ENCODE measurements at places on chromosomes 6 and 20. TPM values are rescaled to one million over a fixed set of nuclear protein-coding genes. Genes with fewer than 3 reads are reported as not detected.

- peak; percentile 7 for DNase-seq
Measured at GRCh38 chr20:64244870-64245603, 10.5 kb upstream of the PCMTD2 start.

CLPSL1 gene
- total RNA-seq: not detected

GRCh38 chr20:13008761-13009681, at the start of gene SPTLC3:
SPTLC3 (plus strand) TSS chr20:13008972; CDS start chr20:13009268, 296 bp downstream.
- no peak for DNase-seq

FILIP1 gene
- not detected for total RNA-seq

DNA sequence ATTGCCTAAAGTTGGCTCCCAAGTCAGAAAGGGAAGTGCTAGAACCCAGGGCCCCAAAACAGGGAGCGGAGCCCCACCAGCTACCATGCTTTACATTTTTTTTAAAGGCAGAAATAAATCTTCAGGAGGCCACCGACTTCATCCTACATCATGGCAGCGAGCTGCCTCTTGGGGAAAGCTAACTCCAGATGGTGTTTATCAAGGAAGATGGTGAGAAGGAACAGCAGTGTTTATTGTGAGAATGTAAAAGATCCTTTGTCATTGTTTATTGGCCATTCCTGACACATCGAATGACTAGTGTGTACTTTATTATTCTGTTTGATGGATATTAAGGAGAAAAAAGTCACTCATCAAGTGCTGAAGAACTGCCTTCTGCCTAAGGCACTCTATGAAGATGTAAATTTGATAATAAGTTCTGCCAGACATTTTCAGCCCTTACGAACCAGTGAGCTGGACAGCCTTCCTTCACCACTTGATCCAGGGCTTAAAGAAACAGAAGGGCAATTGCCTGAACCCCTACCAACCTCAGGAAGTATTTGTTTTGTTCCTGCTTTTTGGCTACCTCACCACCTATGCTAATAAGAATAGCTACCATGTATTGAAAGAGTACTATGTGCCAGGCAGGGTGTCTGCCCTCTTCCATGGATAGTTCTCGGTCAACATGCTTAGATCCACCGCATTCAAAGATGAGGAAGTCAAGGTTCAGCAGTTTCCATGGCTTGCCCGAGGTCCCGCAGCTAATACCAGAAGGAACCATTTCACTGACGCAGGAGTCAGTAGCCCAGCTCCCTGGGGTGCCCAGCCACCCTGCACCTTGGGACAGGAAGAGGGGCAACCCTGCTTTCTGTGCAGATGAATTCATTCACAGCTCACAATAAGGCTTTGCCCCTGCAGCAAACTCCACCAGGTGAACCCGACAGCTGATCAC, 194.7 kb upstream of the RREB1 start:
- DNase-seq: no peak

GRCh38 chr6:126541806-126542491, 202.0 kb downstream of the CENPW start:
- no peak for DNase-seq

AK9 gene
- 2.8 TPM for total RNA-seq

- DNase-seq: no peak
Measured at GRCh38 chr20:41234546-41234945, 83.0 kb downstream of the ZHX3 start.

MCM3 gene
- total RNA-seq: 244 TPM

BFSP1 gene
- 0.36 TPM for total RNA-seq

- DNase-seq: no peak
Measured at GRCh38 chr20:30811885-30812671, 445.4 kb upstream of the DEFB115 start.

GRCh38 chr20:63942250-63942951, 13.8 kb downstream of the UCKL1 start:
- peak; percentile 63 for DNase-seq

- no peak for DNase-seq
Measured at GRCh38 chr6:26575494-26575939, 21.2 kb upstream of the ABT1 start.

DNA sequence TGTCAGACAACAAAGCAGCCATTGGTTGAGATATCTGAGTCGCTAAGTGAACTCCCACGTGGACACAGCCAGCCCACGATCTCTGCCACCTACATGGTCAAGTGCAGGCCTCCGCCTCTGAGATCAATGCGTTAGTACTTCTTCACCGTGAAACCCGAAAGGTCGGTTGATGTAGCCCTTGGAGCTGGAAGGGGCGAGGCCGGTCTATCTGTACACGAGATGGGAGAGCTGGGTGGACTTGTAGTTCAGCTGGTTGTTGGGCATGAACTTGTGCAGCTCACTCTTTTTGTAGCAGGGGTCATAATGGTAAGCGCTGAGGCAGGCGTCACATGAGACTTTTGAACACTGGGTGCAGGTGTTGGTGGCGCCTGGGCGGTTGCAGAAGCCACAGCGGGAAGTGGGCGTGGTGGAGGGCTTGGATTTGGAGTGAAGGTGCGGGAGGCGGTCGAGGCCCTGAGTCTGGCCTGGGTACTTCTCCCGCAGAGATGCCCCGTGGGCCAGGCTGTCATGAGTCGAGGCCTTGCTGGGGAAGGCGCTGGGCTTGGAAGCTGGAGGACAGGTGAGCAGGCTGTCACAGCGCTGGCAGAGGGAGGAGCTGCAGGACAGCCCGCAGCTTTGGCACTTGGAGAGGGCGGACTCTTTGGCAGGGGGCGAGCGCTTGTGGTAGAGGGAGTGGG, 9.8 kb downstream of the SPATA2 start:
- DNase-seq: no peak

DNA sequence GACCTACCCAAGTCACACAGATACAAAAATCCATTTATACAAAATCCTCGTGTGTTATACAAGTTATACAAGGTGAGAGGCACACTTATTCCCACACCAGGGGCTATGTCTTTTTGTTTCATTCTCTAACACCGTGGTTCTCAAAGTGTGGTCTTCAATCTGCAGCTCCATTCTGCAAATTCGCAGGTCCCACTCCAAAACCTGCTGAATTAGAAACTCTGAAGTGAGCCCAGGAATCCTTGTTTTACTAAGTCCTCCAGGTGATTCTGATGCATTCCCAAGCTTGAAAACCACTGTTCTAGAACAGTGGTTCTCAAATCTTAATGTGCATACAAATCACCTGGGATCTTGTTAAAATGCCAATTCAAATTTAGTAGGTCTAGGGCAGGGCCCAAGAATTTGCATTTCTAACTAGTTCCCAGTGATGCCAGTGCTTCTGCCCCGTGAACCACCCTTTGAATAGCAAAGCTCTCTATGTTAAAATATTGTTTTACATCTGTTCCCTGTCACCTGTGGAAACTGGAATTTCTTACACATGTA, 35.1 kb downstream of the LRFN2 start:
- no peak for DNase-seq

CLVS2 gene
- total RNA-seq: not detected

- DNase-seq: no peak
Measured at GRCh38 chr6:14828201-14828611, 417.7 kb upstream of the JARID2 start.

- no peak for DNase-seq
Measured at GRCh38 chr6:129609635-129610034, 100.3 kb downstream of the ARHGAP18 start.

SFTA2 gene
- total RNA-seq: not detected

DNA sequence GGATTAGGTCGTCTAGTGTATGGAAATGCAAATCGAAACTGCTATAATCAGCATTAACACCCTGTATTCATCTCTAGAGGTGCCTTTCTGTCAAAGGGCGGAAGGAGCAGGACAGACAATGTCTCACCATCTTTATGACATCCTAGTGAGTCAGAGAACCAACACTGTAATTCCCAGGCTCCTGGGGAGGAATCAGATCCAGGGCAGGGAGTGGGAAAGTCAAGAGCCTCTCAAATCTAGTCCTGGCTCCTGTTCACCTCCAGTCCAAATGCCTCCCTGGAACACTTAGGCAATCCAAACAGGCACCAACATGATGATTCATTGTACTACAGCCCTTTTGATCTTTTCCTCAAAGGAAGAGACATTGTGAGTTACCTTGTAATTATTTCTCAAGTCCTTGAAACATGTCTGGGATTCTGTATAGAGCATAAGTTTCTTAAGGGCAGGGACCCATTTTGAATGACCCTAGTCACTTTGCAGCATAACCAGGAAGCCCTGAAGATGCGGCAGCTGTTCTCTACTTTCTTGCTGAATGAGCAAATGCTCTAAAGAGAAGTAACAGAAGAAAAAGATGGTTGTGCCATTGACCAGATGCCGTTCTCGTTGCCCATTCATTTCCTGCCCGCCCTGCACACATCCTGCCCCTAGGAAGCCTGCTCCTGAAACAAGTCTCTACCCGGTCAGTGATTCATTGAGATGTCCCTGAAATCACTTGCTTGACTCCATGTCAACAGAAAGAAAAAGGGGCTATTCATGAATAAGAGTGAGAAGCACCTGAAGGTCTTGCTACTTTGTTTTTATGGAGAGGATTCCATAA, 112.8 kb upstream of the JARID2 start:
- peak; percentile 15 for DNase-seq

- DNase-seq: no peak
Measured at GRCh38 chr6:116884530-116884929, 7.5 kb downstream of the RFX6 start.

- DNase-seq: no peak
Measured at GRCh38 chr6:134394905-134395304, 77.0 kb upstream of the SGK1 start.

All from activated CD4-positive, alpha-beta memory T cell treated with anti-CD3 and anti-CD28 coated beads for 36 hours (primary cell).